Activated CD8-positive, alpha-beta T cell treated with anti-CD3 and anti-CD28 coated beads, Interleukin-2, amount 10 ng/mL, durations not matched to agents 7 days and 5 days (primary cell): ENCODE measurements at places on chromosomes 4 and X.

DNA sequence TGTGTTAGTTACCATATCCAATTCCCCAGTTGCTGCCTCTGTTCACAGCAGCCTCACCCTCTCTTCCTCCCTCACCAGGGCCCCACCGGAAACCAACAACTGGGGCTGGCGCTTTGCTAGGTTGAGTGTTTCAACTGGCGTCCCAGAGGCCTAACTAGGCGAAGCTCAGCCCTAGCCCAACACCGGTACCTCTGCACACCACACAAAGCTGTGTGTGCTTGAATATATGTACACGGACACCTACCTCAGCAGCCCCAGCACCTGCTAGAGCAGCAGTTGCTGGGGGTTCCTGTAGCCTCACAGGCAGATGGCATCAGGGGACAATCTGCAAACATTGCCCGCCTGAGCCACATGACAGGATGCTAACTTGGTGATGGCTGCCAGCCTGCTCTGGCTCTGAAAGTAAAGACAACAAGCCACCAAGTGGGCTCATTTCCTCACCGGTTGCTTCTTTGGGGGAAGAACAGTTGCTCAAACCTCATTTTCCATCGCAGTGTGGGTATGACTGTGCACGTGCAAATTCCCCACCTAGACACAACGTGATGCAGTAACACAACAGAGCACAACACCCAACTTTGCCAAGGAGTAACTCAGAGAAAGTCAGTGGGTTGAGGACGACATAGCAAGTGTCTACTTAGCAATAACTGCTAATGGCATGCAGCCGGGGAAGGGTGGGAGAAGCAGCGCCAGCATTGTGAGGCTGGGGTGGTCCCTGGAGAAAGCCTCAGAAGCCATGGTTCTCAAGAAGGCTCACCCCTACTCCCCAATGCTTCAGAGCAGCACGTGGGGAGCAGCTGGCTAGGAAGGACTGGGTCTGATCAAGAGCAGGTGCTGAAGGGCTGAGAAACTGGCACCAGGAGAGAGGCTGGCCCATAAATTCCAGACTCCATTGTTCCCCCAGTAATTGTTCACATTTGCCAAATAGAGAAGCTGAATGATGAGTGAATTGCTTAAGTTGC is 139.5 kb downstream of the SH3KBP1 start:
- peaks cover 45% of the 10 kb centered on the region for H3K36me3 ChIP-seq
- H3K27ac ChIP-seq = peak overlapping the region; percentile 98

- H3K36me3 ChIP-seq = no peaks in the 10 kb centered on the region
- DNase-seq = no peak
- H3K27ac ChIP-seq = no peak overlapping the region
- H3K27me3 ChIP-seq = peaks cover 13% of the 10 kb centered on the region
Measured at GRCh38 chr4:108834835-108835384, 72.1 kb upstream of the ETNPPL start.

DNA sequence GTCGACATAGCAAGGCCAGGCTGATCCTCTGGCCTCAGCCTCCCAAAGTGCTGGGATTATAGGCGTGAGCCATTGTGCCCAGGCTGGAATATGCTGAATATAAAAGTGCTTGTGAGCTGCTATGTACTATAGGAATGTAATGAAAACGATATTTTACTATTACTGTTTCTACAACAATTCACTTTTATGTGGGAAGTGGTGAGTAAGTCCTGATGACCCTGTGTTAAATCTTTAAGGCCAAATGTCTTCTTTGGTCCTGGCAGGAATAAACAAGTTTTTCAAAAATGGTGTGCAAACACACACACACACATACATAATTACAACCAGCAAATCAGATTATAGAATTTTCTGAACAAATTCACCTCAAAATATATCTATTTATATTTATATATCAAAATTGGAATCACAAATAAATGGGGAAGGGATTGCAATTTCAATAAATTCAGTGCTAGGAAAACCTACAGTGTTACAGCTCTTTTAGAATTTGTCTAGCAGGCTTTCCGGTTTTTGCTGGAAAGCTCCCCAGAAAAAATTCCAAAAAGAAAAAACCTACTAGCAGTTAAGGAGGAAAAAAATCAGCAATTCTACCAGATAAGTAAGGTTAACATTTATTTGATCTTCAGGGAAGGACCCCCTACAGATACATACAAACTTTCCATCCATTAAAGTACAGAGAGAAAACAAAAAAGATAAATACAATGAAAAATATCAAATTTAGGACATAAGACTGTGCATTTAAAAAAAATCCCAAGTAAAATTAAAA is 17.9 kb downstream of the SMIM14 start:
- DNase-seq = no peak
- no peak overlapping the region for H3K27ac ChIP-seq
- H3K27me3 ChIP-seq = no peaks in the 10 kb centered on the region
- no peaks in the 10 kb centered on the region for H3K36me3 ChIP-seq
- H3K4me3 ChIP-seq = no peak overlapping the region

- H3K36me3 ChIP-seq = no peaks in the 10 kb centered on the region
- DNase-seq = no peak
- H3K27me3 ChIP-seq = peaks cover 12% of the 10 kb centered on the region
- no peaks in the 10 kb centered on the region for H3K4me1 ChIP-seq
Measured at GRCh38 chr4:89879215-89879614, 15.4 kb upstream of the MMRN1 start.

- DNase-seq = no peak
- no peak overlapping the region for H3K4me3 ChIP-seq
- H3K36me3 ChIP-seq = no peaks in the 10 kb centered on the region
- peaks cover 5% of the 10 kb centered on the region for H3K4me1 ChIP-seq
Measured at GRCh38 chrX:37802028-37802427, 22.2 kb downstream of the CYBB start.

DNA sequence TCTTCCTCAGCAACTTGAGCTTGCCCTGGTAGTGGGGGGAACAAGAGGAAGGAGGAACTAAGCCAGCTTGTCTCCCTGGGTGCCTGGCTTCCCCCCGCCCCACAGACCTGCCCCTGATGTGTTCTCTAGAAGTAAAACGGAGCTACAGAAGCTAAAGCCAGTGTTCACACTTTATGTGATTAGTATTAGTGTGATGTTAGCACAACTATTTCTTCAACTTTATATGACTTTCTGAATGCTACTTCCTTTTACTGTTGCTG is 10.7 kb downstream of the RGS12 start:
- peaks cover 64% of the 10 kb centered on the region for H3K4me1 ChIP-seq
- no peaks in the 10 kb centered on the region for H3K36me3 ChIP-seq
- H3K4me3 ChIP-seq = peak overlapping the region; percentile 26
- H3K27ac ChIP-seq = peak overlapping the region; percentile 87
- peaks cover 61% of the 10 kb centered on the region for H3K27me3 ChIP-seq

DNA sequence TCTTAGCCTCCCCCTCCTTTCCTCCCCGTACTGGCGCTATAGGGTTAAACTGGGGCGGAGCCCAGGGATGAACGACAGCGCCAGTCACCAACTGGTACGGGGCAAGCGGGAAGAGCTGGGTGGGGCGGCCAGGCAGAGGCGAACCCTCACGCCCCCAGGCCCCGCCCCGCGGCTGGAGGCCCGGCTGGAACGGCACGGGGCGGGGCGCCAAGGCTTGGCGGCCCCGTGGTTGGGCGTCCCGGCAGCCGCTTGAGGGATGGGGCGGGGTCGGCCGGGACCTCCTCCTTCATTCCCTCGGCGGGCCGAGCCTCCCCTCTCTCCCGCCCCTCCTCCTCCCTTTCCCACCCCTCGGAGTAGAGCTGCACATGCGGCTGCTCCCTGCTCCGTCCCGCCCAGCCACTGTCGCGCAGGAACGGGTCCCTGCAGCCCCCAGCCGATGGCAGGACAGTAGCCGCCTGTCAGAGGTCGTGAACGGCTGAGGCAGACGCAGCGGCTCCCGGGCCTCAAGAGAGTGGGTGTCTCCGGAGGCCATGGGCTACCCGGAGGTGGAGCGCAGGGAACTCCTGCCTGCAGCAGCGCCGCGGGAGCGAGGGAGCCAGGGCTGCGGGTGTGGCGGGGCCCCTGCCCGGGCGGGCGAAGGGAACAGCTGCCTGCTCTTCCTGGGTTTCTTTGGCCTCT is at the start of gene EDA:
EDA (plus strand) TSS at position 335 of the 678 bp plus-strand sequence.
- peak within 1 kb of the TSS; percentile 64 for H3K4me3 ChIP-seq
- peak; percentile 58 for DNase-seq
- H3K27me3 ChIP-seq = peaks cover 17% of the 10 kb centered on the region
- H3K4me1 ChIP-seq = no peaks in the 10 kb centered on the region

GRCh38 chr4:5128569-5128968 is 77.3 kb downstream of the STK32B start:
- no peak for DNase-seq
- no peak overlapping the region for H3K4me3 ChIP-seq
- no peaks in the 10 kb centered on the region for H3K4me1 ChIP-seq
- no peaks in the 10 kb centered on the region for H3K36me3 ChIP-seq

DNA sequence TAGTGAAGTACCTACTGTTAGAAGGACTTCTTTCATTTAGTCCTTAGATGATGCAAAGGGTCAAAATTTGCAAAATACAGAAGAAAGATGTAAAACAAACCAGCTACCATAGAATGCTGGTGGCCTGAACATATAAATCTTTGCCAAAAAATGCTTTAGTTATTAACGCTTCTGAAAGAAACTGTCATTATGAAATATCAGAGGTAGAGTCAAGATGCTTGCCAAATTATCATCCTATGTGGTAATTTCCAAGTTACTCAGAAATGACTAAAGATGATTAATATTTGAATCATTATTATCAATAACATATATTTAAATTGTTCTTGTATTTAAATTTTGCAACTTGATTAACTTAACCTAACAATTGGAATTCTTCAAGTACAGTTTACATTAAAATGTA is 588.4 kb upstream of the FAM241A start:
- no peak overlapping the region for H3K27ac ChIP-seq
- no peaks in the 10 kb centered on the region for H3K27me3 ChIP-seq

- no peaks in the 10 kb centered on the region for H3K27me3 ChIP-seq
Measured at GRCh38 chrX:143788265-143788664, 67.7 kb upstream of the SPANXN2 start.

DNA sequence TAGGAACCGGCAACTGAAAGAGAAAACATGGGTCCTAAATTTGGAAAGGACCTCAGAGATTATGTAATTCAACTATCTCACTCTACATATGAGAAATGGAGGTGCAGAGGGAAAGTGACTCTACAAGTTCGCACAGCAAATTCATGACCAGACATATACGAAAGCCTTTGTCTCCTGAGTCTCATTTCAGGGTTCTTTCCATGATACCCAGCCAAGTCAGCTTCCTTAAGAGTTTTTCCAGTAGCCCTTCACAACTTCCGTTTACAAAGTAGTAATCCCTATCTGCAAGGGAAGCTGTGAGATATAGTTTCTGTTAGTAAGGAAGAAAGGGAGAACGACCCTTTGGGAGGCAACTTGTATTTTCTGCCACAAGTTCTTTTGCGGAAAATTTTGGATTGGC is 110.6 kb downstream of the TEX13A start:
- no peak overlapping the region for H3K4me3 ChIP-seq
- no peaks in the 10 kb centered on the region for H3K27me3 ChIP-seq
- no peaks in the 10 kb centered on the region for H3K4me1 ChIP-seq

- H3K4me3 ChIP-seq = no peak overlapping the region
- no peak overlapping the region for H3K27ac ChIP-seq
- H3K4me1 ChIP-seq = no peaks in the 10 kb centered on the region
- DNase-seq = no peak
- H3K27me3 ChIP-seq = no peaks in the 10 kb centered on the region
- H3K36me3 ChIP-seq = no peaks in the 10 kb centered on the region
Measured at GRCh38 chr4:147560625-147561024, 56.6 kb upstream of the TMEM184C start.

GRCh38 chrX:37331546-37331945 is 17.6 kb upstream of the PRRG1 start:
- no peaks in the 10 kb centered on the region for H3K36me3 ChIP-seq
- H3K27me3 ChIP-seq = no peaks in the 10 kb centered on the region
- H3K4me1 ChIP-seq = no peaks in the 10 kb centered on the region

DNA sequence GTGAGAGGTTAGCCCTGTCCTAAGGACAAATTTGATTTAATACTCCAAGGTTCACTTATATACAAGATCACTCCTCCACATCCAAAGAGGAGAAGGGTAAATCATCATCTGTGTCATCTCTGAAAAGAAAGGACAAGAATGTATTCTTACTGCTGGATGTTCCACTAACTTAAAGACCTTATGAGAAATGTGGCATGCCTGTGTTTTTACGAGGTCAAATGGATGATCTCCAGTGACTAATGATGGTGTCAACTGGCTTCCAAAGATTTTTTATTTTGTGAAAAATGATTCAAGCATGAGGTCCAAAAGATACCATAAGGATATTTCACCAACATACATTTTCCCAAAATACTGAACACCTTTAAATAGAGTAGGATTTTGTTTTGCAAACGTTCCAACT is 143.4 kb downstream of the PTCHD1 start:
- DNase-seq = no peak
- H3K27me3 ChIP-seq = no peaks in the 10 kb centered on the region
- no peaks in the 10 kb centered on the region for H3K4me1 ChIP-seq

DNA sequence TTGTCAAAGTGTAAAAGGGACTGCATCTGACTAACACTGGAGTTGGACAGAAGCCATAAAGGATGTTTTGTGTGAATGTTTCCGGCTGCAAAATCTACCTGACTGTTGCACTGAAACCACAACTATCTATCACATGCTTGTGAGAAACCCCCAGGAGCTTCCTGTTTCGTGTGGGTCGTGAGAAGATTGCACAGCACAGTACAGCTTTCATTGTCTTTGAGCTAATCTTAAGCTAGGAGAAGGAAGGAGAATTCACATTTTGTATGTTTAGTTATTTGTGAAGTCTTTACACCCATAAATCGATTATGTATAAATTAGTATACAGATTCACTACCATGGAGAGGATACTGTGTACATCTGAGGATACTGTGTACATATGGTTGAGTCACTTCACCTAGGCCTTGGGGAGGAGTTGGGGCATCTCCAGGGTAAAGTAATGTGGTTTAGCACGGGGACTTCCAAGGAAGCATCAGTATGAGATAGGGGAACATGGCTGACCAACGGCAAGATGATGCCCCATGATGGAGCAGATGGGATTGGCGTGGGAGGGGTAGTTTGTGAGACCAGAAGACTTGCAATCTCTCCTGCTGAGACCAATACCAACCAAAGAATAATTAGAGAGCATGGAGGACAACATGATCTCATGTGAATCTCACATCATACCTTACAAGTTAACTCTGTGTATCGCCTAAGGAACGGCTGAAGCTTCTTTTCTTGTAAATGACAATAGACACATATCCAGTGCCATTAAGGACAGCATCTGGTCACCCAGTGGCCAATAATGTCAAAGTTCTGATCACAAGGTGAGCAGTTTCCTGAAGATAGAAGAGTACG is 43.1 kb upstream of the FAM9C start:
- H3K27me3 ChIP-seq = no peaks in the 10 kb centered on the region
- H3K36me3 ChIP-seq = peaks cover 5% of the 10 kb centered on the region
- peak overlapping the region; percentile 98 for H3K27ac ChIP-seq
- peak overlapping the region; percentile 79 for H3K4me3 ChIP-seq
- DNase-seq = peak; percentile 81

DNA sequence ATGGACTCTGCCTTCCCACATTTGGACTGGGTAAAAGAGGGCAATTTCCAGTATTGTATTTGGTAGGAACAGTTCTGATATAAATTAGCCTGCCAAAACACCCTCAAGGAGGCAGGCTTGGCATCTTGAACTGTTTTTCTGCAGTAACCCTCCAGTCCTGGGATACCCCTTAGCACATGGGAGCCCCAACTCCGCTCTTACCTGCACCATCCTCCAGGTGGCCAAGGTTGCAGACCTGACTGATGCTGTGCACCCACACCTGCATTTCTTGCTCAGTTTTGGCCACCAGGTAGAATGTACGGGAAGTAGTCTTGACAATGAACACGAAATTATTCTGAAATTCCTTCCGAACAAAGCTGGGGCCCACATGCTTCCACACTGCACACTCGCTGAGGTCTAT is 35.1 kb downstream of the GAB3 start:
- H3K36me3 ChIP-seq = peaks cover 28% of the 10 kb centered on the region
- no peak for DNase-seq
- H3K4me3 ChIP-seq = no peak overlapping the region
- no peak overlapping the region for H3K27ac ChIP-seq
- H3K27me3 ChIP-seq = no peaks in the 10 kb centered on the region

- no peak overlapping the region for H3K4me3 ChIP-seq
- H3K36me3 ChIP-seq = no peaks in the 10 kb centered on the region
- no peaks in the 10 kb centered on the region for H3K4me1 ChIP-seq
- H3K27me3 ChIP-seq = no peaks in the 10 kb centered on the region
Measured at GRCh38 chrX:16067886-16068515, 55.4 kb upstream of the GRPR start.
